Epithelial cell of esophagus (primary cell): ENCODE measurements at places on chromosomes 1 and 21.

- no peak for DNase-seq
Measured at GRCh38 chr1:178088651-178089050, 5.3 kb upstream of the RASAL2 start.

DNA sequence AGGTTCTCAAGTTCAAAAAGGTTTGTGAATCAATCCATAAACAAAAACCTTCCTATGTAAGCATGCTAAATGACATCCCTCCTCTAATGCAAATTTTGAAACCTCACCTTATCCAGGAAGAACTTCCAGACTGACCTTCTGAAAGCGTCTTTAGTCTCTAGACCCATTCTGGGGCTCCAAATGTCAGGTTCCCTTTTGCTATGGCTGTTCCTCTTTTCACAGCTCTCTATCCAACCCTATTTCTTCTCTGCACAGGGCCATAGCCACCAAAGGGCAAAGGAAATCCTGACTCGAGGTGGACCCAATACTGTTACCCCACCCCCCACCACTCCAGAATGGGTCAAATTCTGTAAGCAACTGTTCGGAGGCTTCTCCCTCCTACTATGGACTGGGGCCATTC, 3.4 kb downstream of the ATP1A4 start:
- no peak for DNase-seq

GRCh38 chr21:20968391-20968790, 29.8 kb upstream of the NCAM2 start:
- DNase-seq = no peak

DNA sequence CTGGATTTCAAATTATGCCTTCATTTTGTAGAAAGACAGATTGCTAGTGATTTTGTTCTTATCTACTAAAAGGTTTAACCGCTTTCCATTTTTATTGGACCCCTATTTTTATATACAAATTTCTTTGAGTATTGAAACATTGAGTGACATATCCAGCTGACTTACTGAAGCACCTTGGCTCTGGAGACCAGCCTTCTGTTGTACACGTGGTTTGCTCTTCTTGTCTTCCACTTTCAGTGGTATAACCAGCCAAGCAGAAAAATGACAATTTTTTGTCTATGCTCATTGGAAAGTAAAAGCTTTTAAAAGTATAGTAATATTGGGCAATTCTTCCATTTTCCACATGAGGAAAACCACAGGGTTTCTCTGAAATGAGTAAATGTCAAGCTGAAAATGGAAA, 4.4 kb downstream of the F13B start:
- no peak for DNase-seq
